ENCODE measurements at places on chromosomes 2 and 18.

DNA sequence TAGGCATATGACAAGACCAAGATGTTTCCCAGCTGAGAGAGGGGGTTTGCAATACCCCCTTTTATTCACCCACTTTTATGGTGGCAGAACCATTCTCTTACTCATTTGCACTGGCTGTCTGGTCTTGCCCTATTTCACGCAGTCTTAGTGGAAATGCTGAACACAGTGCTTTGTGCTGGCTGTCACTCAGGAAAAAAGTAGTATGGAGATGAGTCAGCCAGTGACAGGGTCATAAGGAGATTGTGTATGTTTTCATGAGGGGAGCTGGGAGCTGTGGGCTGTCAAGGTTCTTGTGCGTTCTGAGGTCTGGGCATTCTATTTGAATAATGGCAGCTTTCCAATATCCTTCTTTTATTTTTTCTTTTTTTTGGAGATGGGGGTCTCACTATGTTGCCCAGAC, 10.9 kb upstream of the CNRIP1 start:
- no peak for DNase-seq

- DNase-seq: no peak
These were observed 26.0 kb downstream of the MAP3K20 start for GRCh38 chr2:173101687-173102086.

GRCh38 chr2:121074293-121074932, 210.6 kb downstream of the TFCP2L1 start:
- DNase-seq: no peak

DNA sequence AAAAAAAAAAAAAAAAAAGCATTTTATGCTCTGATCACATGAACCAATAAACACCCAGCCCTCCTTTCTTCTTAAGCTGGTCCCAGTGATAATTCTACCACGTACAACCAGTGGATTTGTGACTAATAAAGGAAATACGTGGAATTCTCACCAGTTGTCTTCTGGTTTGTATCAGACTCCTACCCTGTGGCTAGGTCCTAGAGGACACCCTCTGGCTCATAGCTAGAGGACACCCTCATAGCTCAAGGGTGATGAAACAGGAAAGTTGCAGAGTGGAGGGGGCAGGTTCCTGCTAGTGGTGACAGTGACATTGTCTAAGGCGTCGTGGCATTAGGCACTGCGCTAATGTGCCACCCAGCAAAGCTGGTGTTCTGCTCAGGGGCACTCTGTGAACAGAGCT, 167.8 kb downstream of the BCL11A start:
- no peak for DNase-seq

DNA sequence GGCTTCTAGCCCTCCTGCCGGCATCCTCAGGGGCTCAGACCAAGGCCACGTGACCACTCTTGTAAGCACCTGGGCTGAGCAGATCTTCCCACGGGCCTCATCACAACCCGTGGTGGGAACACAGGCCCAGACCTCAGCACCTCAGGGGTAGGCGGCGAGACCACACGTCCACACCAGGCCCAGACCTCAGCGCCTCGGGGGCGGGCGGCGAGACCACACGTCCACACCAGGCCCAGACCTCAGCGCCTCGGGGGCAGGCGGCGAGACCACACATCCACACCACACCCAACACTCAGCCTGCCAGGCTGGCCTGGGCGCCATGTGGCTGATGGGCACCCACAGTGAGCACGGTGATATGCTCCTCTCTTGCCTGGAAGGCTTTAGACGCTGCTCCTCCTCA, 334.4 kb upstream of the SALL3 start:
- no peak for DNase-seq

DNA sequence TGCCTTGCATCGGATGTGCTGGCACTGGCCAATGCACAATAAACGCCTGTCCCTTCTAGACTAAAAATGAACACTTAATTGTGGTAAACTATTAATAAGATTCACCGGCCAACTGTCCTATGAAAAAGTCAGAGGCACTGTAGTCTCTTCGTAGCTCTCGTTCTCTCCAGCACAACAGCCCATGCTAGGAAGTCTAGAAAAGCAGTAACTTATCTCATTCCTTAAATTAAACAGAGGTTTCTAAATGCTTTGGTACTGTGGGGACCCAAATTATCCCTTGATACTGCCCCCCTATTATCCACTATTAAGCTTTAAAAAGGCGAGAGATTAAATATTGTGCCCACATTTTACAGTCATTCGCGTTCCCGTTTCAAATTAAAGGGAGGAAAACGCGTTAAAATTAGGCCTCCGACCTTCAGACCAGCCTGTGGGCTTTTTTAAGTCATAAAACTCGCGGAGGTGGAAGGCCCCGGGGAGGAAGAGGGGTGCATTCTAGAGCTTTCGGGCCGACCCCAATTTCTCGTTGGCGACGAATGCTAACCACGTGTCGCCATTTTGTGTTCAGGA, 1.5 kb upstream of the PCBP1 start:
- no peak for DNase-seq

GRCh38 chr2:118202707-118203303, 114.5 kb downstream of the INSIG2 start:
- DNase-seq: peak; percentile 37

Measured in left cardiac atrium (tissue), 4 donors.